Cerebellum (tissue), 4 donors: ENCODE measurements at places on chromosomes 4 and X. TPM values are rescaled to one million over a fixed set of nuclear protein-coding genes. Genes with fewer than 3 reads are reported as not detected.

Gene AP1AR
- total RNA-seq: 53.4 TPM

Gene PRSS48
- not detected for total RNA-seq

DNA sequence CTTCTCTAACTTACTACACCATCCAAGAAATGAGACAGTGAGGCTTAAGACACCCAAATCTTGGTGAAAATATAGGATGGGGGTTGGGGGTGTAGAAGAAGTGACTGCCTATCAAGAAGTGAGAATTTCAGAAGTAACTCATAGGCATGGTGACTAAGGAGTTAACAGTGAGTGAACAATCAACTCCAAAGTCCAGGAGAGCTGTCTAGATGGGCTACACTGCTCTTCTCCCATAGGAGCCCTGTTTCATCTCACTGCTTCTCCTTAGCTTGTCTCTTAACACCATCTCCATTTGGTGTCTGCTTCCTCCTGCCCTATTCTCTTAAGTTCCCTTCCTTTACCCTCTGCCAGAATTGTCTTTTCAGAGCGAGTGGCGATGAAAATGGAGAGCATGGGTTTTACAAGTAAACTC, 22.7 kb downstream of the FABP2 start:
- DNase-seq: no peak

DNA sequence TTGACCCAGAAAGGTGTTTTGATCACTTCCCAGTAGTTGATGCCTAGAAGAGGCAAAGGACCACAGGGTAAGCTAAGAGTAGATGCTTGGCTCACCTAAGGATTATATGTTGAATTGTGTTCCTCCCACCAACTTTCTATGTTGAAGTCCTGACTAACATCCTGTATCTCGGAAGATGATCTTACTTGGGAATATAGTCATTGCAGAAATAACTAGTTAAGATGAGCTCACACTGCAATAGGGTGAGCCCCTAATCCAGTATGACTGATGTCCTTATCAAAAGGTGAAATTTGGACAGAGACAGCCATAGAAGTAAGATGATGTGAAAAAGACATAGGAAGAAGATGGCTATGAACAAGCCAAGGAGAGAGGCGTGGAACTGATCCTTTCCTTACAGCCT, 3.3 kb upstream of the HMGB2 start:
- no peak for DNase-seq
